ENCODE measurements at places on chromosomes 2 and 18. TPM values are rescaled to one million over a fixed set of nuclear protein-coding genes. Genes with fewer than 3 reads are reported as not detected.

The NRP2 gene
- 76.7 TPM for total RNA-seq

The REG3A gene
- not detected for total RNA-seq

The DUSP2 gene
- 0.95 TPM for total RNA-seq

The GALNT3 gene
- 16.4 TPM for total RNA-seq

The CCDC141 gene
- total RNA-seq, result 0.18 TPM

The KCNF1 gene
- total RNA-seq, result 1.6 TPM

The NR4A2 gene
- 1.3 TPM for total RNA-seq

The SP5 gene
- total RNA-seq, result not detected

The DSG1 gene
- 0.05 TPM for total RNA-seq

The RNF125 gene
- total RNA-seq, result 1.9 TPM

The CCL20 gene
- not detected for total RNA-seq

GRCh38 chr2:216683846-216684245 lies 11.5 kb downstream of the IGFBP5 start:
- DNase-seq, result peak; percentile 70

- no peak for DNase-seq
Measured at GRCh38 chr2:236554629-236555282, 14.9 kb upstream of the ACKR3 start.

DNA sequence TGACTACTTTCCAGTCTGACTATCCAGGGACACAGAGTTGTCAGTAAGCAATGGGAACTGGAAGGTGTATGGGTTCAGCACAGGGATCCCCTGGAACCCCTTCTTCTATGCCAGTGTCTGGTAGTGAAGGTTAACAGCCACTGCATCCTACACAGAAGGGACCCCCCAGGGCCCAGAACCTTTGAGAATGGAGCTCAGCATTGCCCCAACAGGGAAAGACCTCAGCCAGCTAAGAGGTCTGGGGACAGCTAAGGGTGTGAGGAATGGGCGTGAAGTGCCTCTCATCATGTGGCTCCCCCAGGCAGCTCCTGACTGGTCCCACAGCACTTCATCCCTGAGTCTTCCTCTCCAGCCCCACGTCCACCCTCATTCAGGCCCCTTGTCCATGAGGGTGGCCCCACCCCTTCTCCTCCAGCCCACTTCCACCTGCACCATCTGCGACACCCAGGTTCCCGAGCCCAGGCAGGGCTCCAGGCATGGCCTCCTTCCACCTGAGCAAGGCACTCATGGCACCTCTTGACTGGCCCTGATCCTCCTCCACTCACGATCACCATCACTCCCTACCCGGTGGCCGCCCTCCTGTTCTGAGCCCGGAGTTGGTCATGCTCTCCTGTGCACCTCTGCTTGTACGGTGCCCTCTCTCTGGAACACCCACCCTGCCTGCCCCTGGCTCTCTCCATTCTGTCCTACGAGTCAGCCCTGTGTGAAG lies 77.1 kb downstream of the SFXN5 start:
- DNase-seq, result no peak

DNA sequence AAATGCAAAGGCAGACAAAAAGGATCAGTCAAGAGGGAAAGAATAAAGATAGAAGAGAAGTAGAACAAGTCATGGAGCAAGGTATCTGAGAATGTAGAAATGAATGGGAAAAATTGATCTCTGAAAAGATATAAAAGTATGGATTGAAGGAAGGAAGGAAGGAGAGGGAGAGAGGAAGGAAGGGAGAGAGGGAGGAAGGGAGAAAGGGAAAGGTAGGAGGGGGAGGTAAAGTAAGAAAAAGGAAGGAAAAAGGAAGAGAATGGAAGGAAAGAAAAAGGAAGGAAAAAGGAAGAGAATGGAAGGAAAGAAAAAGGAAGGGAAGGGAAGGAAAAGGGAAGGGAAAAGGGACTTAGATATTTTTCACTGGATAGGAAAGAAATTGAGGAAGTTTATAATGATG lies 31.5 kb upstream of the TTC21B start:
- no peak for DNase-seq

DNA sequence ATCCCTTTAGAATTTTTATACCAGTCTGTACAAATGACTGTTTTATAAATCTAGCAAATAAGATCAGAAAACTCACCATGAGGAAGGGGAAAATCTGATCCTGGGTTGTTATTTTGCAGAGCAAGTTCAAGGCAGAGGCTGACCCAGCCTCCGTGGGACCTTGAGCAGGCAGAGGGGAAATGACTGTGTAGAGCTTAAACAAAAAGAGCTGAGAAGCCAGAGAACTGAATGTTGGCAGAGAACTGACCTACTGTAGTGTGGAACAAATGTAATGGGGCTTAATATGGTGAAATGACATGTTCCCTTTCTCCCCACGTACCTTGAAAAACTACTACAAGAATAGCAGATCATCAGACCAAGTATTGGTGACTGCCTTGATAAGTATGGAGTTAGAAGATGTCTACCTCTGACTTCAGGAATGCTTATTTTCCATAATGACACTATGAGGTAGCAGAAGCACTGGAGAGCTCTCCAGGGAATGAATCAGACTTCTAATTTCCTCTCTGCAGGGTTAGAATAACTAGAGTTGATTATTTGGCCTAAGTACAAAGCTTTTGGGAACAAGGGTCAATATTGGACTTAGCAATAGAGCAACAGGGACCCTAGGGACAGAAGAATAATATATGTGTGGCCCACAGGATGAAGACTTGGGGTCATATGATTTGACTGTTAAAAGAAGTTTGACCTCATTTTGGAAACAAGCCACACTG lies 304.4 kb downstream of the CCDC178 start:
- DNase-seq, result peak; percentile 30

GRCh38 chr2:119741868-119742267 lies 17.9 kb upstream of the PTPN4 start:
- no peak for DNase-seq

- DNase-seq, result no peak
Measured at GRCh38 chr2:186757009-186757408, 63.1 kb downstream of the FAM171B start.

GRCh38 chr2:216632952-216633615 lies at the start of gene IGFBP2:
Gene IGFBP2, plus strand, starts transcription at chr2:216633420. Its CDS starts 104 bp downstream, at chr2:216633524.
- DNase-seq, result peak; percentile 60

DNA sequence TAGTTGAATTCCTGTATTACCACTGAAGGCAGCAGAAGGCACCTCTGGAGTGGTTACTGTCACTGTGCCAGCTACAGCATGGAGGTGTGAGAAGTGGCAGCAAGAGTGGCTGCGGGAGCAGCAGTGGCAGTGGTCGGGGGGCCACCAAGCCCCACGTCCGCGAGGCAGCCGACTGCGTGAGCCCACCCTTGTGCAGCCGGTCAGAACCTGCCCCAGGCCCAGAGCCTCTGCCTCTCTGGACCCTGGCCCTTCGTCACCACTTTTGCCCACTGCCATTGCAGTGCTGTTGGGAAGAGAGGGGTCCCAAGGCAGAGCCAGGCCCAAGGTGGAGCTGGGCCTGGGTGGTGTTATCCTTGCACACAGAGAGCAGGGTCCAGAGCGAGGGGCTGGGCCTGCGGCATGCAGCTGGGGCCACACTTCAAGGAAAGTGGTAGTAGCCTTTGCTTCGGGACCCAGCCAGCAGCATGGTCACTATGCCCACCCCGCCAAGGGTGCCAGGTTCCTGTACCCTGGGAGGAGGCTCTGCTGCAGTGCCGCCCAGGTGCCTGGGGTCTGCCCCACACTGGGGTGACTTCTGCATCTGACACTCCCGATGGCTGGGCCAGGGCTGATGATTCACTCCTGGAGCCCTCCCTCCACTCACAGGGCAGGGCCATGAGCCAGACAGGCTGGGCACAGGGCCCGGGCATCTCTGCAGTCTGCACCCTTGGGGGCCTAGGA lies 450.1 kb upstream of the LRATD1 start:
- no peak for DNase-seq

DNA sequence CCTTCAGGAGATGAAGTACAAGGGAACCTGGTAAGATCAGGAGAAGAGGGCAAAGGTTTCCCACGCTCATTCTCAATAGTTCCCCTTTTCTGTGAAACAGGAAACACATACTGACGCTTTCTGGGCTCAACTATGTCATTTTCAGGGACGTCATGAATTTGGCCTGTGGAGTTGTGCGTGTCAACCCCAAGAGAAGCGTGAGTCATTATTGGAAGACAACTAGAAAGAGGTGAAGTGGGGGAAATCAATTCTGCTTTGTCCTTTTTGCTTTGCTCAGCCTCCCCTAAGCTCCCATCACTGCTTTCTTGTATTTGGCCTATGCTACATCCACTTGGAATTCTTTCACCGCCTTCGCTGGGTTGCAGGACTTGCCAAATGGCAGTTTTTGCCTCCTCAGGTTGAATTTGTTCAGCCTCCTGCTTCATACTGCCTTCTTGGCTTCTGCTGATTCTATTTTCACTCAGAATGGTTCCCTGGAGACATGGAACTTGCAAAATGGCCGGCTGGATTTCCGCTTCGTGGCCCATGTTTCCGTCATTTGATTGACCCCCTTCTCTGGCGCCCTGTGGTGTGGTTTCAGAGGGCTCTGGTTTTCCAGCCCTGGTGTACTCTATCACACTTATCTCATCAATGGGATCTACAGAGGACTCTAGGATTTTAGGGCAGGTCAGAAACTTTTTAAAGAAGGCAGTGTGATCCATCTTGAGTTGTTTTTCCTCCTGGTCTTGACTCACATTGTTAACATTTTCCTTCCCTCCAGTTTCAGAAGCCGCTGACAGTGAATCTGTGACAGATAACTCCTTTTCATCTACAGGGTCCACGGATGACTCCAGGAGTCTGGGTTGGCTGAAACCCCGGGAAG lies 93.3 kb downstream of the ALPK2 start:
- peak; percentile 70 for DNase-seq

- DNase-seq, result no peak
Measured at GRCh38 chr18:21404426-21404825, 162.4 kb downstream of the GREB1L start.

DNA sequence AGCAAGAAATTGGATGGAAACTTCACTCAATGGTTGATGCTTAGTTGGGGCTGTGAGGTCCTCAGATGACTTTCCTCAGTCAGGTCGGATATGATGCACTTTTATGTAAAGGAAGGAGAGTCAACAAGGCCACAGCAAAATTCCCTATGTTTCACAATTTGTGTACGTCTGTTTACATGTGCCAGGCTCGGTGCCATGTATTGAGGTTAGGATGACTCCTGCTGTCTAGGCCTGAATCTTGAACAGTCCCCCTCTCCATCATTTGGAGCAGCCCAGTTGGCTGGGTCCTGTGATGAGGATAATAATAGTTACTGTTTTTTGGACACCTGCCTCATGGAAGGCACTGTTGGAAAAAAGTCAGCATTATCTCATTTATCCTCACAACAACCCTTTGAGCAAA lies 43.1 kb downstream of the VSNL1 start:
- DNase-seq, result no peak

DNA sequence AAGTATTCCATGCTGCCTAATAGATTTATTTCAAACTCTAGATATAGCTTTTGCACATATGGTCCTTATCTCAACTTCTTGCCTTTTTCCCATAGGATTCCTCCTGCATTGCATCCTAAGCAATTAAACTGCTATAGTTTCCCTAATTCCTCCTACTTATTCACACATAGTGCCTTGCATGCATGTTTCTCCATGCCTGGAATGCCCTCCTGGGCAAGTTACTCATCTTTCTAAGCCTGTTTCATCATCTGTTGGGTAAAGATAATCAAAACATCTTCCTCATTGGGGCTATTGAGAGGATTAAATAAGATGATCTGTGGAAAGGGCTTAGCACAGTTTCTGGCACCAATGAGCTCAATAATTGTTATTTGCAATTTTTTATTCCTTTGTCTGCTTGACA lies 726.5 kb downstream of the SLC4A3 start:
- no peak for DNase-seq

- DNase-seq, result no peak
Measured at GRCh38 chr18:61953161-61953560, 60.4 kb upstream of the RNF152 start.
